ENCODE measurements at places on chromosomes 7 and 10. TPM values are rescaled to one million over a fixed set of nuclear protein-coding genes. Genes with fewer than 3 reads are reported as not detected.

GRCh38 chr7:151389768-151390597, 19.9 kb downstream of the WDR86 start:
- no peak for DNase-seq

DNA sequence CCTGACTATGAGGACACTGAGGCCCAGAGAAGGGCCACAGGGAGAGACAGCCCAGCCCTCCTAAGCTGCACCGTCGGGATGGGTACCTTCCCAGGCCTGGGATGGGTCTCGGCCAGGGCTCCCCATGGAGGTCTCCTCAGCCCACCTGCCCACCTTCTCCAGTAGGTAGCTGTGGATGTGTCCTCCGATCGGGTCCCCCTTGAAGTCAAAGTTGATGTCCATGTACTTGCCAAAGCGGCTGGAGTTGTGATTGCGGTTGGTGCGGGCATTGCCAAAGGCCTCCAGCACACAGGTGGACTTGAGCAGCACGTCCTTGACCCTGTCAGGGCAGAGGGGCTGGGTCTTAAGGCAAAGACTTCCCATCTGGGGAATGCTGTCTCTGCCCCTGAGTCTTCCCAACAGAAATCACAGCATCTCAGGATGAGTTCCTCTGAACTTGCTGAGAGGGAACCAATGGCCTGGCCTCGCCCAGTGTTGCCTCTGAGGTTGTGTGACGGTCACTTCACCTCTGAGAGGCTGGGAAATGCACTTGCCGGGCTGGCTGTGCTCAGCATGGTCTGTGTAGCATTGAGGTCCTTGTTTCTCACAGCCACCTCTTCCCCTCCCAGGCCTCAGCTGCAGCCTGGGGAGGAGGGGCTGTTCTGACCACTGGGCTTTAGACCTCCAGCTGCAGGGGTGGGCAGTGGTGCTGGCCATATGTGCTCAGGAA, 3.3 kb downstream of the MYO1G start:
- DNase-seq = no peak

GRCh38 chr7:151409667-151410404, at the start of gene WDR86:
TSS of gene WDR86 (minus strand) at chr7:151410038. CDS start at chr7:151409589, 449 bp downstream.
- peak; percentile 64 for DNase-seq

- peak; percentile 78 for DNase-seq
Measured at GRCh38 chr10:6580279-6581029, 378 bp upstream of the PRKCQ start.

- no peak for DNase-seq
Measured at GRCh38 chr7:101365956-101366355, 3.3 kb downstream of the COL26A1 start.

GRCh38 chr7:132779164-132779563, 202.9 kb upstream of the PLXNA4 start:
- no peak for DNase-seq

DNA sequence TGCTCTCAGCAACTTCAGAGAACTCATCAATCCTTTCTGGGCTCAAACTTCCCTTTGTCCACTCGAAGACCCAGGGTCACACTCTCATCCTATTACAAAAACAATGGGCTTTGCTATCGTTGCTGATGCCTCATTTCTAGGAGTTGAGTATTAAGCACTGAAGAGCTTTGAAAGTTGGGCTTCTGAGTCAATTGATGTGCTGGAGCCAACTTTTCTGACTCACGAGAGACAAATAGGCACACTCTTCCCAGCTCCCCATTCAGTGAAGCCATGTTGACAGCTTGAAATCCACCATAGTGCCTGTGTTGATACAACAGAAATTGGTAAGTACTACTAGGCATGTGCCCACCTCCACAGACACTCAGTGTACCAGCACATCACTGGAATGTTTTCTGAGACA, 97.5 kb upstream of the PRSS58 start:
- DNase-seq = no peak

DNA sequence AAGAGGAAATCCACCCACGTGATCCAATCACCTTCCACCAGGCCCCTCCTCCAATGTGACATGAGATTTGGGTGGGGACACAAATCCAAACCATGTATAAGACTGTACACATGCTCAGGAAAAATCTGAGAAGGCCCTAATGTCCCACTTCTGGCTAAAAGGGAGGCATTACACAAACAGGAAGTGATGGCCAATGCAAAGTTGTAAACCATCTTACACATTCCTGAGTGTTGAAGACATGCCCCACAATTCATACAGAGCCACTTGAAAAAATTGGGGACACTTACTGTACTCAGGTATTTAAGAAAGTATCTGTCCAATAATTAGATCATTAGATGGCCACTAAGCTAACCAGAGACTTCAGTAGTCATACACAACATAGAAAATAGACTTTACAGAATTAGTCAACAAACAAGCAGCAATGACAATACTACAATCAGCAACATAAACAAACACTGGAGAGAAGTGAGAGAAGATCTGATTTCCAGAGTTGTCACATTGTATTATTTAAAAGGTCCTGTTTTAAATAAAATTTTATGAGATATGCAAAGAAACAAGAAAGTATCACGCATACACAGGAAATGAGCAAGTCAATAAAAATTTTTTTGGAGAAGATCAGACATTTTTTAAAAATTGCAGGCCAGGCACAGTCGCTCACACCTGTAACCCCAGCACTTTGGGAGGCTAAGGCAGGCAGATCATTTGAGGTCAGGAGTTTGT, 143.3 kb downstream of the DGKI start:
- DNase-seq = no peak

GRCh38 chr7:157485361-157485831, 148.6 kb downstream of the DNAJB6 start:
- no peak for DNase-seq

DNA sequence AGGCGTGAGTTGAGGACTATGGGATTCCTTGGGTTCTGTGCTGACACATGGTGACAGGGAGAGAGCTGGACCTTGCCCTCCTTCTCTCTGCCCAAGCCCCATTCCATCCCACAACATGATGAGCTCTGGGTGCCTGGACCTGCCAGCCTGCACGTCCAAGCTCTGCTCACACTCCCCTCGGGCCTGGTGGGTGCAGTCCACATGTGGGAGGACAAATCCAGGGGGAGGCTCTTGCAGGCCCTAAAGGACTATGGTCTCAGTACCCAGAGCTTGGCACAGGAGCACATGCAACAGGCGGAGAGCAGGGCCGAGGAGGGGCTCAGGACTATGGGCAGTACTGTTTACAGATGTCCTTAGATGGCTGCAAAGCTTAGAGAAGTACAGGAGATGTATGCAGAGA, 91.4 kb downstream of the CLEC2L start:
- no peak for DNase-seq

DNA sequence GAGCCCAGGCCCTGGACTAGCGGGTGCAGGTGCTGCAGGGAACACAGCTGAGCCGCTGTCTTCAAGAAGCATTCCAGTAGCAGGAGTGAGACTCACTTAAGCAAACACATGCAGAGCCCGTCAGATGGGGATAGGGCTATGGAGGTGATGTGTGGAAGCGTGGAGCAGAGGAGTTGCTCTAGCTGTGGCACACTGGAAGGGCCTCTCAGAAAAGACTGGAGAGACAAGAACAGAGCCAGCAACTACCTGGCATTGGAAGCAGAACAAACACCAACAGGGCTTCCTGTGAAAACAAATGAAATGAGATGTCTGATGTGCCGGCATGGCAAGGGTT, 37.8 kb upstream of the GALNTL5 start:
- DNase-seq = no peak

GRCh38 chr10:25455980-25456567, 281.3 kb downstream of the GPR158 start:
- no peak for DNase-seq

DNA sequence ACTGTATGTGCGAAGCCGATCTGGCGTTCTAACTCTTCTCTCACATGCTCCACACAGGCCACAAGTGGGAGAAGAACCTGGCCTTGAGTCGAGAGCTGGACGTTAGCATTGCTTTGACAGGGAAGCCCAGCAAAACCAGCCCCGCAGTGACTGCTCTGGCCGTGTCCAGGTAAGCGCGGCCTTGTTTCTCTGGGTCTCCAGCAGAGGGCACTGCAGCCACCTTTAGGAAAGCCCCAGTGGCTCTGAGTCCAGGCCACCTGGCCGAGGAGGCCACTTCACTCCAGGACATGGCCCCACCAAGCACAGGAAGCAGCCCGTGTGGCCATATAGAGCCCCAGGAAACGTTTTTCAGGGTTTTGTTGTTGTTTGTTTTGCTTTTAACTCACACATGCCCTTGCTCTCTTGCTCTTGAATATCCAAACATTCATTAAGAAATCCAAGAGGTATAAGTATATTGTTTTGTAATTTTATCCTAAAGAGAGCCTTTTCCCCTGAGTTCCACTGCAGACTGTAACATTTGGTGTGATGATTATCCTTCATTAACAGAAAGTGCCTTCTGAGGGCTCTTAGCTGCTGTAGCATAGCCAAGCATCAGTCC, 41.8 kb upstream of the LRRC18 start:
- DNase-seq = peak; percentile 69

GRCh38 chr10:72414642-72415041, 59.9 kb upstream of the DNAJB12 start:
- DNase-seq = no peak

DNA sequence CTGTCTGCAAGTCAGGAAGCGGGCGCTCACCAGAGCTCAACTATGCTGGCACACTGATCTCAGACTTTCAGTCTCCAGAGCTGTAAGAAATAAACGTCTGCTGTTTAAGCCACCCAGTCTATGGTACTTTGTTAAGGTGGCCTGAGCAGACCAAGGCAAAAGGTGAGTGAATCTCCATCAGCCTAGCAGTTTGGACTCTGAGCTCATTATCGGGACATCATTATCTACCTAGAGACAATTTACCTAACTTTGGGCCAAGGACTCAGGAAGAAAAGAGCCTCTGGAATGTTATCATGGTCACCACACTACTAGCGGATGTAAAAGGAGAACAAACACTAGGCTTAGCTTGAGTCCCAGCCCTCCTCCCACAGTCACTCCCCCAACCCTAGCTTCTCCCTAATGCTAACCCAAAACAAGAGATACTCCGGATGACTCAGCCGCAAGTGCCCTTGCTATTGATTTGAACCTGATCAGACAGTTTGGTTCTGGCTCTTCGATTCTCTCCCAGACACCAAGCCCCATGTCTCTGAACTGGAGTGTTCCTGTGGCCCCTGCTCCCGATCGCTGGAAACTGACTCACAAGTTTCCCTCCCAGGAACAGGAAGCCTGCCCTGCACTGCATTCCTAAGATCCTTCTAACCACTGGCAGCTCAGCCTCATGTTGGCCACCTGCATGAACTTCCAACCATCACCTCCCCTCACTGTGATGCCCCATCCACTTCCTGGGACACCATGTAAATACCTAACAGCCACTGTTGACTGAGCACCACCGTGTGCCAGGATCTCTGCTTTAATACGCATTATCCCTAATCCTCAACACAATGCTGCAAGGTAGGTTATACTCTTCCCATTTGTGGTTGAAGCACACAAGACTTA, 34.5 kb downstream of the CREB3L2 start:
- DNase-seq = no peak

- no peak for DNase-seq
Measured at GRCh38 chr10:81920213-81920829, 45.3 kb downstream of the NRG3 start.

DNA sequence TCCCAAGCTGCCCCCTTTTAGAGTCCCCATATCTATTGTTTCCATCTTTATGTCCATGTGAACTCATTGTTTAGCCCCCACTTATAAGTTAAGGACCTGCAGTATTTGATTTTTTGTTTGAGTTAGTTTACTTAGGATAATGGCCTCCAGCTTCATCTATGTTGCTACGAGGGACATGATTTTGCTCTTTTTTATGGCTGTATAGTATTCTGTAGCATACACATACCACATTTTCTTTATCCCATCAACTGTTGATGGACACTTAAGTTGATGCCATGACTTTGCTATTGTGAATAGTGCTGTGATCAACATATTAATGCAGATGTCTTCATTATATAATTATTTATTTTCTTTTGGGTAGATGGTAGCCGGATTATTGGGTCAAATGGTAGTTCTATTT, 576.9 kb downstream of the ANKRD7 start:
- no peak for DNase-seq

- DNase-seq = no peak
Measured at GRCh38 chr7:38382684-38383083, 109.2 kb upstream of the TARP start.

DNA sequence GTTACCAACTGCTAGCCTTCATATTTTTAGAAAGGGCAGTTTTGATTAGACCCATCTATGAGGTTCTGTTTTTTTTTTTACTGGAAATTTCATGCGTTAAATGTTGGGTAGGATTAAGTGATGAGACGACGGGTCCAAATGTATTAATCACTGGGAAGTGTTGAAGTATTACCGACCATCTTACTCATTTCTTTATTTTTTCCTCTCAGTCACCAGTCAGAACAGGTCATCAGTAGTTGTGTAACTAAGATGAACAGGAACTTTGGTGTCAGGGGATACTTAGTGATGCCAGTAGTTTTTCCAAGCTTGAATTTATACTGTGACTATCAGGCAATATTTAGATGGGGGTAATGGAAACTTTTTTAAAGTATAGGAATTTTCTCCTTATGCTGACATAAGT, 14.2 kb downstream of the TFAM start:
- no peak for DNase-seq

GRCh38 chr10:101889256-101890210, 45.9 kb upstream of the KCNIP2 start:
- peak; percentile 56 for DNase-seq

DNA sequence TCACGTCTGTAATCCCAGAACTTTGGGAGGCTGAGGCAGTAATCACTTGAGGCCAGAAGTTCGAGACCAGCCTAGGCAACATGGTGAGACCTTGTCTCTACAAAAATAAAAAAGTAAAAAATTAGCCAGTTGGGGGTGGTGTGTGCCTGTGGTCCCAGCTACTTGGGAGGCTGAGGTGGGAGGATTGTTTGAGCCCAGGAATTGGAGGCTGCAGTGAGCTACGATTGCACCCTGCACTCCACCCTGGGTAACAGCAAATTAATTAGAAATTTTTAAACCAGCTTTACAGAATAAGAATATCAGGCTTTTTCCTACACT, 136.0 kb downstream of the EPC1 start:
- no peak for DNase-seq

- no peak for DNase-seq
Measured at GRCh38 chr7:107826451-107826850, 23.4 kb upstream of the SLC26A3 start.

DNA sequence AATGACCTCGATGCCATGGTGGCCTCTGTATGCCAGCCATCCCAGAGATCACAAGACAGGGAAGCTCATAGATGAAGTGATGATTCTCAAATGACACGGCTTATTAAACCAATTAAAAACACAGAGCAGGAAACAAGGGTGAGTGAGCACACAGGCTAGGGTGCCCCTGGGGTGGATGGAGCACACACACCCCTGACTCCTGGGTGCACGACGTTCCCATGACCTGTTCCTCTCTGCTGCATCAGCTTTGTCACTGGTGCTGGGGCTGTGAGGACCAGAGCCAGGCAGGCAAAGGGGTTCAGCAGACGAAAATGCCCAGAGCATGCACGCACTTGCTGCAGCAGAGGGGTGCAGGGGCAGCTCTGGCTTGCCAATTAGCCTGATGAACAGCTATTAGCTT, 86.5 kb upstream of the LRRC4 start:
- no peak for DNase-seq

Gene ACSL5
- 0.33 TPM for total RNA-seq

Gene AKR1E2
- 10.0 TPM for total RNA-seq

Gene SPDYE8
- 0.22 TPM for total RNA-seq

Gene LRRD1
- 0.31 TPM for total RNA-seq

Gene CFAP69
- 12.0 TPM for total RNA-seq

Gene CALML5
- not detected for total RNA-seq

Gene GIMAP4
- not detected for total RNA-seq

Gene C7orf57
- not detected for total RNA-seq

Gene PPP1R9A
- 55.2 TPM for total RNA-seq

Gene SPOCK2
- 47.7 TPM for total RNA-seq

Gene SLC26A5
- total RNA-seq = not detected

Gene PKD1L1
- total RNA-seq = 0.67 TPM

Gene WDR86
- total RNA-seq = 80.6 TPM
